Cortex of kidney (tissue), 1 donor: ENCODE measurements at places on chromosomes 5 and 9.

DNA sequence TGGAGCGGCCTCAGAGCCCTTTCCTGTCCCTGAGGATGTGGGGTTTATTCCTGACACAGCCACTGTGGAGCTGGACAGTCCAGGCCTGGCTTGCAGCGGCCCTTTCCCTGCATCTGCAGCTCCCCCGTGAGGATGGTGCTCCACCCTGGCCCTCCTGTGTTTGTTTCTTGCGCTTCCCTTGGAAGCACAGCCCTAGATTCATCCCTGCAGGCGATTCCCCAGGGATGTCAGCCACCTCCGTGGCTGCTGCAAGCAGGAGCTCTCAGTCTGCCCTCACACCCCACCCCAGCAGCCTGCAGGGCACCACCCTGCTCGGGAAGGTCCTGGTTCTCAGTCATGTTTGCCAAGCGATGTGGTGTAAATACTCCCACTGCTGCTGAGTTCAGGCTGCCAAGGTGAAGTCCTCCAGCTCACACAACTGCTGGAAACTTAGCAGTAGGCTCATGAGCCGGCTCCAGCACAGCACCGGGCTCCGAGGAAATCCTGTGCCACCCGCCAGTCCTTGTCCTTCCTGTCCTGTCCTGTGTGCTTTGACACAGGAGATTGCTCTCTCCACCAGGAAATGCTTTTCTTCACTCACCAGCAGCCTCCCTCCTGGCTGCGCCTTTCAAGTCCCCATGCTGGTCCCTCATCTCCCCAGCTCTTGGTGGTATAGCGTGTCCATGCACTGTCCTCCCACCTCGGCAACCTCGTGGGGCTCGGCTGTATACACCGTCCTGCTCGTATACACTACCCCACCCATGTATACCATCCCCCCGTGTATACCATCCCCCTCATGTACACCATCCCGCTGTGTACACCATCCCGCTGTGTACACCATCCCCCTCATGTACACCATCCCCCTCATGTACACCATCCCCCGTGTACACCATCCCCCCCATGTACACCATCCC is 16.2 kb downstream of the ROPN1L start:
- DNase-seq = no peak

DNA sequence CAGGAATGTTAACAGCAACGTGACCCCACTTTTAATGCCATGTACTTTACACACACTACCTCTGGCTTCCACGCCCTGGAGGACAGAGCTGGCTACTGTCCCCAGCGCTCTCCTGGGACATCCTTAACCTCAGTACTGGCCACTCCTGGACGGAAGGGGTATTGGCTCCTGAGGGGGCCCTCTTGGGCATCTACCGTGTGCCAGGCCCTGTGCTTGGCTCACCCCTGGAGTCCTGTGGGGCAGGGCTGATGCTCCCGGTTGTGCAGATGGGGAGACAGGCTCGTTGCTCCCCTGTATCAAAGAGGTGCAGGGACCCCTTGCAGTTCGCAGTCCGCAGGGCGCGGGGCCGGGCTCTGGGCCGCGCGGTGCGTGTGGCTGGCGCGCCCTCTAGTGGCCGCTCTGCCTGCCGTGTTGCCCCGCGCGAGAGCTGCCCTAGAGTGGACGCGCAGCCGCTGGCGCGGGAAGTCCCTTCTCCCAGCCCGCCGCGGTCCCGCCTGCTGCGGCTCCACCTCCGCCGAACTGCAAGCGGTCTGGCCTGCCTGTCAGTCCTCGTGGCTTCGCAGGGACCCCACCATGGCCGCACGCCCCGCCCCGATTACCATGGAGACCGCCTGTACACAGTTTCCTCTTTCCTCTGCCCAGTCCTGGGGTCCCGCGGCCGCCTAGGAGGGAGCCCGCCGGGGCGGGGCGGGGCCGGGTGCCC is at the start of gene WDR38:
Gene WDR38, plus strand, starts transcription at position 632 of the 703 bp plus-strand sequence. CDS start 72 bp downstream, outside the sequence.
- no peak for DNase-seq

DNA sequence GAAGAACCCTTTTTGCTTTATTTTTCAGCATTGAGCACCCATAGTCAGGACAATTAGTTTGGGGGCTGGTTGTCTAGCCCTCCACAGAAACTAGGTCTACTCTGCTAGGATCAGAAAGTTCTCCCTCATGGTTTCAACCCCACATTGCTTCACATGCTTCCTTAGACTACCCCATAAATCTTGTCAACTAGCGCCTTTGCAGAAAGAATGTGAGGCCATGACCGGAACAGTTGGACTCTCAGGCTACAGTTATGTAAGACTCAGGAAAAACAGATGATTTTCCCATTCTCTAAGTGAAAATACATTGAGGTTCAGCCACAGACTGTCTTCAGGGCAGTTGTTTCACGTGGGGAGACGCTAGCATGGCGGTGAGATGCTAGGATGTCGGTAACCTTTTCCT is 255.6 kb downstream of the NR3C1 start:
- DNase-seq = no peak

DNA sequence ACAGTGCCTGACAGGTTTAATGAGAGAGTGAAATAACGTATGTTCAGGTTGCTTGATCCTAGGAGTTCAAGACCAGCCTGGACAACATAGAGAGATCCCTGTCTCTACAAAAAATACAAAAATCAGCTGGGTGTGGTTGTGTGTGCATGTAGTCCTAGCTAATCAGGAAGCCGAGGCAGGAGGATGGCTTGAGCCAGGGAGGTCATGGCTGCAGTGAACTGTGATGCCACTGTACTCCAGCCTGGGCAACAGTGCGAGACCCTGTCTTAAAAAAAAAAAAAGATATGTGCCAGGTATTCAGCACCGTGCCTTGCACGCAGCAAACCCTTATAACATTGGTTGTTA is 38.8 kb upstream of the SPRY4 start:
- DNase-seq = no peak

DNA sequence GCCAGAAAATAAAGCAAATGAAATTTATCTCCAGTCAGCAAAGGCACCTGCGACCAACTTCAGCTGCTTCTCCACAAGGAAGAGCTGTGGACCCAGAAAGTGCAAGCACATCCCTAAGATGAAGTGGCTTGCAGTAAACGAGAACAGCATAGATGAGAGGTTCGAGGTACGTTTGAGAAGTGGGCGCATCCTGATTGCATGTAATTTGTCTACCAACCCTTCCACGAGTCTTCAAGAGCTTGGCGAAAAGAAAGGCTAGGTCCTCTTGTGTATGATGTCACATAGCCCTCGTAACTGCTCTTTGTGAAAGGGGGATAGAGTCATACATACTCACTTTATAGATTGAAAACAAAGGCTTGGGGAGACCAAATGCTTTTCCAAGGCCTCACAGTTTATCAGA is 6.0 kb upstream of the LCP2 start:
- DNase-seq = no peak

- no peak for DNase-seq
Observed at GRCh38 chr9:32867026-32867425, 83.7 kb downstream of the TMEM215 start.

- DNase-seq = no peak
Observed at GRCh38 chr9:75990576-75991304, 100.3 kb downstream of the PCSK5 start.

- DNase-seq = no peak
Observed at GRCh38 chr9:4167728-4168127, 132.1 kb downstream of the GLIS3 start.

GRCh38 chr5:116280149-116280803 is 195.5 kb downstream of the COMMD10 start:
- DNase-seq = no peak

- DNase-seq = no peak
Observed at GRCh38 chr5:80318212-80318611, 1.6 kb upstream of the SPZ1 start.

DNA sequence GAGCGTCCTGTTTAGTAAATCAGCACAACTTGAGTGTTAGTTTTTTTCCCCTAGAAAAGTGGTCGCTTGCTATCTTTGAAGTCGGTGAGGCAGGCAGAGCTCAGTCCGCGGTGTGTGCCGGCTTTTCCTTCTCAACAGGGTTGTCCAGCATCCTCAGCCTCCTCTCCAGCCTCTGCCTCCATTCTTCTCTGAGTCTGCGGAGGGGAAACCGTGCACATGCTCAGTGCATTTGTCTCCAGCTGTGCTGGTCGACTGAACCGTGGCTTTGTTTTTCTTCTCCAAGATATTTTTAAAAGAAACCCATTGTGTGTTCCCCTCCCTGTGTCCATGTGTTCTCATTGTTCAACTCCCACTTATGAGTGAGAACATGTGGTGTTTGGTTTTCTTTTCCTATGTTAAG is 25.3 kb downstream of the FAM240B start:
- DNase-seq = no peak

DNA sequence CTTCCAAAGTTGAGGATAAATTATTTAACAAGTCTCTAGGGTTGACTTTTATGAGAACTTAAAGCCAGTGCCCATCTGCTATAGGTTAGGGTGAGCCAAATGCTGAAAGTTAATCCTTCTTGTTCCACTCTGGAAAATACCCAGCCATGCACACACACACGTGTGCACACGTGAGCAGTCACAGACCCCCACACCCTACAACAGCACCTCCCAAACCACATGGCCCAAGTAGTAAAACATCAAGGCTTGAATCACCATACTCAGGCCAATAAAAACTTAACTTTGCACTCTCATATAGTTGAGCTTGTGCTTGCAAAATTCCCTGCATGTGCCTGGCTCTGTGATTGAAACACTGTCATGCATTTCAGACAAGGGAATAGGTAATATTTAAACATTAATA is 467.6 kb downstream of the ARHGEF28 start:
- DNase-seq = no peak

DNA sequence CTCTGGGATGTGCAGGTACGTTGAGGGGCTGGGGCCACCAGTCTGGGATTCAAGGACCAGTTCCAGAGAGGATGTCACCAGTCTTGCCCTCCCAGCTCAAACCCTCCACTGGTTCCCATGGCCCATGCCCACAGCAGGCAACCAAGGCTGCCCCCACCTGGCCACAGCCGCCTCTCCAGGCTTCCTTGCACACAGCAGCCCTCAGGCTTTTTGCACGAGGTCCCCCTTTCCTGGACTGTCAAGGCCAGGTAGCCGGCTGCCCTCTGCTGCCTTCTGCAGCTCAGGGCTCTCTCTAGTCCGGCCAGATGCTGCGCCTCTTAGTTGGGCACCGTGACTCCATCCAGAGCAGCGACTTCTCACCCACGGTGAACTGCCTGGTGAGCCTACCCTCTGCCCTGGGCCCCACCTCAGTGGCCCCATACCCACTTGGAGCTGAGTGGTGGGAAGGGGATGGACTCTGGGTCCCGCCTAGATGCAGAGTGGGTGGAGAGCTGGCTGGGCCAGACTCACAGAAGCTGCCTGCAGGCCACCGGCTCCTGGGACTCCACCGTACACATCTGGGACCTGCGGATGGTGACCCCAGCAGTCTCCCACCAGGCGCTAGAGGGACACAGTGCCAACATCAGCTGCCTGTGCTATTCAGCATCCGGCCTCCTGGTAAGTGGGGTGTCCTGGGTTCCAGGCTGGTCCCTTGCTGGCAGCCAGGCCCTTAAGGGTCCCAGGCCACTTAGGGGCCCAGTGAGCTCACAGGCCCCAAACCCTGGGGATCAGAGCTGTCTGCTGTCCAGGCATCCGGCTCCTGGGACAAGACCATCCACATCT is 2.9 kb downstream of the WDR38 start:
- DNase-seq = no peak

DNA sequence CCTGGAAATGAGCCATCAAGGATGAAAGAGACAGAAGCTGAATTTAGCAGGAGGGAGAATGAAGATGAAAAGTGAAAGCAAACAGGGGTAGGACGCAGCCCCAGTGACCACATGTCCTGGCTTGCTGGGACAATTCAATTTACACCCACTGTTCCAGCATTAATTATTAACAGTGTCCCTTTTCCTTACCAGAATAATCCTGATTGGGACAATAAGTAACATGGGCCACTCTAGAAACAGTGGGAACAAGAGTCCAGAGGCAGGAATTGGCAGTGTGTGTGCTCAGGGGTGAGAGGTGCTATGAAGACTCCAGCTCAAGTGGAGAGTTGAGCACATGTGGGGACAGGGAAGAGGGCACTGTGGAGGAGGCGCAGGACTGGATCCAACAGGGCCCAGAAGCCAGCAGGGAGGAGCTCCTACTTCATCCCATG is 147.1 kb downstream of the C5orf15 start:
- no peak for DNase-seq
